Hepatocyte (in vitro differentiated cells): ENCODE measurements at places on chromosomes 13 and 19. TPM values are rescaled to one million over a fixed set of nuclear protein-coding genes. Genes with fewer than 3 reads are reported as not detected.

PRSS57 gene
- polyA plus RNA-seq = 1.2 TPM in 1 of 2 replicates, not detected in the other

TM9SF2 gene
- 160 and 184 TPM in 2 replicates for polyA plus RNA-seq

GRCh38 chr13:101425623-101426022 is 9.3 kb upstream of the NALCN start:
- no peak for DNase-seq

NKG7 gene
- 0.44 TPM in 1 of 2 replicates, not detected in the other for polyA plus RNA-seq

DNA sequence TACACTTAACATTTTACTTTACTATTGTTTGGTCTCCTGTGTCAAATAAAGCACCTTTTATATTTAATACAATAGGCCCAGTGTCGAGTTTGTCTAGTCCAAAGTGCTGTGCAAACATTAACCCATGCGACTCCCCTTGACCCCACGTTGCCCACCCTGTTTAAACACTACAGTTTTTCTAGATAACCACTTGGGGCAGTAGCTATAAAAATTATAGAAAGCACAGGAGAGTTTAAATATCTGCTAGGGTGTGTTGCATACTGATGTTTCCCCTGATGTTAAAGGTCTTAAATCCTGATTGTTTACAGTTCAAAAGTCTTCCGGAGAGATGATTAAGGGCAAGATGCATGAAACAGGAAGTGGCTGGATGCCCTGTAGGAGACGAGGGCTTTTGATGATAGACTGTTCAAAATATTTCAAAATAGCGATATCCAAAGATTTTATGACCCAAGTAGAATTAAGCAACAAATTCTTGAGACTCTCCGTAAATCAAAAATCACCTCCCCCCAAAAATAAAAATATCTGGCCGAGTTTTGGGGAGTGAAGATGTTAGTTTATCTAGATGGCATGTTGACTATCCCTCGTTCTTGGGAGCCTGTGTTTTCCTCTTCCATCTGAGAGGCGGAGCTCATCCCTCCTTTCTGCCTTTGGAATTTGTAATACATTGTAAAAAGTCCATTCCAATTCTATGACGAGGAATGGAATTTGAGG is 167.1 kb downstream of the FGF9 start:
- no peak for DNase-seq
